Stimulated activated naive CD4-positive, alpha-beta T cell (primary cell): ENCODE measurements at places on chromosomes 7 and 10.

DNA sequence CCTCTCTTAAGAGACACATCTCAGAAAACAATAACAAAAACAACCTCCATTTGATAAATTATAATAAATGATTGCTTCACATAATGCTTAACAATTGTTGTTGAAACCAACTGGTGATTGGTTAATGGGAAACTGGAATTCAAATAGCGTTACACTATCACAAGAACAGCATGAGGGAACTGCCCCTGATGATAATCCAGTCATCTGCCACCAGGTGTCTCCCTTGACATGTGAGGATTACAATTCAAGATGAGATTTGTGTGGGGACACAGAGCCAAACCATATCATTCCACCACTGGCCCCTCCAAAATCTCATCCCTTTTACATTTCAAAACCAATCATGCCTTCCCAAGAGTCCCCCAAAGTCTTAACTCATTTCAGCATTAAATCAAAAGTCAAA lies 375.9 kb downstream of the BMPER start:
- no peak for DNase-seq

DNA sequence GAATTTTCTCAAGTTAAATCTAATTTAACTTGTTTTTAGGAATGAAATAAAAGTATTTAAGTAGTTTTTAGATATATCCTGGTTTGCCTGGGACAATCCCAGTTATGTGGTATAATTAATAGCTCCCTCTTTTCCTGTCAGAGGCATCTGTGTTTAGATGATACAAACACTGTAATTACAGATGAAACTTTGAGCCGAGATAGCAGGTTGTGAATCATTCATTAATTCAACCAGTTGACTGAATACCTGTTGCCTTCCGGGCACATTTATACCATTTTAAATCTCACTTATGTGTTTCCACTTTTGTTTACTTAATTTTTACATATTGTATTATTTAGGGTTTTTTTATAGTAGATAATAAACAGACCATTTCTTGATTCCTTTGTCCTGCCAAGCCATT lies 82.1 kb upstream of the GATA3 start:
- DNase-seq: no peak

- DNase-seq: no peak
Observed at GRCh38 chr10:100858747-100859483, 53.8 kb upstream of the SLF2 start.

DNA sequence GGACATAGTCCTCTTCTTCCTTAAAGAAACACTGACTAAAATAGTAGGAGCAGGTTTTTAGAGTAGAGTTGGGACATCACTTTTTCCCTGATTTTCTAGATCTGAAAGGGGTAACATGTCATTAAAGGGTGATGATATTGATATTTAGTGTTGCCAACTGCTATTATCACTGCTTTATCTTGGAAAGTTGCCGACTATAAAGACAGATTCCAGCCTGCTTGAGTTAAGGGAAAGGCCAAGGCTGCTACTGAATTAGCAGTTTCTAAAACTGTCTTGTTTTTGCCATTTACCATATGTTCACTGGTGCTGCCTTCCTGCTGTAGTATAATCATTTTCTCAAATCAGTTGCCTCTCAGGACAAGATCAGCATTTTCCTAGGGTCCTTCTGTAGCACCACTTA lies 29.7 kb downstream of the AP3M1 start:
- DNase-seq: no peak

GRCh38 chr10:122419876-122420623 lies 34.4 kb upstream of the ARMS2 start:
- no peak for DNase-seq

DNA sequence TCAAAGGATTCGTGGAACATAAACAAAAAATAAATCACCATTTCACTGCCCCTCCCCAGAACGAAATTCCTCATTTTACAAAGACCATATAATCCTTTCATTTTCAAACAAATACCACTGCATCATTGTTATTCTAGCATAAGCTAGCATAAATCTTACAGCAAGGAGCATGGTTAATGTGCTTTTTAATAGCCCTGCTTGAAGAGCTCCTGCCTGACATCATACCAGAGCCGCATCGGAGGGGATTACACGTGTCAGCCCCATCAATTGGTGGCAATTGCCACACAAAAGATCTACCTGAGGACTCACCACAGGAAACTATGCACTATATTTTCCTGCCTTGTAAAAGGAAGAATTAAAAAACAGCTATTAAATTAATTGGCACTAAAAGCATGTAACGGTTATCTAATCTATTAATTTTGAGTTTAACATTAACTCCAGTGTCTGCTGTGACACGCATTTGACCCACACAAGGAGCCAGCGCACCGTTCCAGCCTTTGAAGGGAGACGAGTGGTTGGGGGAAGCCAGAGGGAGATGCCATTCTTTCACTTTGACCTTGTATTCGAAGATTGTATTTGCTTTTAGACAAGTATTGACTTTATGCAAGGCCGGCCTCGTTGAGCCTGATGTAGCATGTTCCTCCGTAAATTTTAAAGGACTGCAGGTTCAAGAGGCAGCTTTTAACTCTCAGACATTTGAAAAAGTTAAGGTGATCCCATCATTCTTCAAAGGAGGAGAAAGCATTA lies 261.1 kb upstream of the RNF32 start:
- no peak for DNase-seq

GRCh38 chr7:129017933-129018538 lies 36.9 kb downstream of the TNPO3 start:
- DNase-seq: no peak

DNA sequence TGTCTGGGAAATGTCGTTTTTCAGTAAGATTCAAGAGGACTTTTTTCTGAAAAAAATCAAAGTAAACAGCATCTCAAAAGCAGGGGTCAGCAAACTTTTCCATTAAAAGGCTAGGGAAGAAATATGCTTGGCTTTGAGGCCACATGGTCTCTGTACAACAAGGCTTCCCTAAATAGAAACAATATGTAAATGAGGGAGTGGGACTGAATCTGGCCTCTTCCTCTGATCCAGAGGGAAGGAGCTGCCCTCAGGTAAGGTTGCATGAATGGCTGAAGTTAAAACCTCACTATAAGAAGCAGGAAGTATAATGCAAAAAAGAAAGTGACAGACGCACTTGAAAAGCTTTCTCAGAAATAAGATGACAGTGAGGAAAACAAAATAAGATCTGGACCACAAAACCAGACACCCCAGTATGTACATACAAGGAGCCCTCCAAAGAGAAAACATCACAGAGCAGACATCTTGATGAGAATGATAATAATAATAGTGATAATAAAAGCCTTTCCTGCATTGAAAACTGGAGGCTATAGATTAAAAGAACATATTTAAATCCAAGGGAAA lies 115.2 kb downstream of the PLXNA4 start:
- DNase-seq: no peak

- no peak for DNase-seq
Observed at GRCh38 chr7:29276199-29276598, 81.6 kb downstream of the CHN2 start.

GRCh38 chr10:96643920-96644319 lies 57.1 kb upstream of the TM9SF3 start:
- DNase-seq: no peak

DNA sequence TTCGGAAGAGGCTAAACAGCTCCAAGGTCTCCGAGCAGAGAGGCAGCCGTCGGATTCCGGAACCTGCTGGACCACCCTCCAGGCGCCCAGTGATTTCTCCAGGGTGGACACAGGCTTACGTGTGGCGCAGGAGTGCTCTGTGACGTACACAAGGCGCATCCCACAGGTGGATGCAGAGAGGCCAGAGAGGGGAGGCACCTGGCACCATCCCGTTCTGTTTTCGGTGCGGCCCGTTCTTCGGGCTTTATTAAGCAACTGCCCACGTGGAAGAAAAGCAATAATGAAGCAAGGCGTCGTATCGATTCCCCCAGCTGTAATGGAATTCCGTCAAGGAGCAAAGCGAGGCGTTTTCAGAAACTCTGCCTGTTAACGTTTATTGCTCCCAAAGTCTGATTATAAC lies 163.6 kb downstream of the PTPRN2 start:
- no peak for DNase-seq

GRCh38 chr10:649798-650440 lies 39.5 kb downstream of the DIP2C start:
- no peak for DNase-seq

DNA sequence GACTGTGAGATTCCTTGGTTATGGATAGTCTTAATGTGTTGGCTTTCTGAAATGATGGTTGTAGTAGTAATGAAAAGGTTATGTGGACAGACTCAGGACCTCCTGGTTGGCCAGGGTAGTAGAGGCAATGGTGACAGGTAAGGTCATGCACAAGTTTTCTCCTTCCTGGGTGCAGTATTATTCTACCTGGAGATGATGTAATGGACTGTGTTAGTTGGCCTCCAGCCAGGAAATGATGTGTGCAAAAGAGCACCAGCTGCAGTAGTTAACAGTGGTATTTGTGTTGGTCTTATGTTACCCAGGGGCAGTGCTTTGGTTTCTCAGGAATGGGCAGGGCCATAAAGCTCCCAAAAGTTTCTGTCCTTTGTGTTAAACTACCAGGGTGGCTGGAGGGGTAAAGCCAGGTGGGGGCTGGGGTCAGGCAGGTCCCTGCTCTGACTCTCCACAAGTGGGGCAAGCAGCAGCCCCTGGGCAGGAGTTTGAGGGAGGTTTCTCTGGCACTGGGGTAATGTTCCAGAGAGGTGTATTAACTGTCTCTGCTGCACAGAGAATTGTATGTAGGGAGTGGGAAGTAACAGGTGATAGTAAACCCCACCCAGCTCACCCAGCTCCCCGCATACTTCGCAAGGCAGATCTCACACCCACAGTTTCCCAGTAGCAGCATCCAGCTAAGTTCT lies 36.3 kb downstream of the GPR22 start:
- no peak for DNase-seq

GRCh38 chr7:37385787-37386186 lies 62.9 kb downstream of the ELMO1 start:
- no peak for DNase-seq

DNA sequence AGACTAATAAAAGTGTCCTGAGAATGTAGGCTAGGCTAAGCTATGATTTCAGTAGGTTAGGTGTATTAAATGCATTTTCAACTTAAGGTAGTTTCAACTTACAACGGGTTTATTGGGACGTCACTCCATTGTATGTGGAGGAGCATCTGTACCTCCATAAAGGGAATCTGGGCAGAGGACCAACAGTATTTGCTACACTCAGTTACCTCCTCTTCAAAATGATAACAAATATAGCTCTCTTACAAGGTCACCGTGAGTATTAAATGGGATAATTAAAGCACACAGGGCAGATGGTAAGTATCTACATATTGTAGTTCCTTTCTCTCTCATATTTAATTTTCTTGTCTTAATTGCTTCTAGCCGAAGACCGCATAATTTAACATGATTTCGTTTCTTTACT lies 59.0 kb upstream of the FGL2 start:
- no peak for DNase-seq

DNA sequence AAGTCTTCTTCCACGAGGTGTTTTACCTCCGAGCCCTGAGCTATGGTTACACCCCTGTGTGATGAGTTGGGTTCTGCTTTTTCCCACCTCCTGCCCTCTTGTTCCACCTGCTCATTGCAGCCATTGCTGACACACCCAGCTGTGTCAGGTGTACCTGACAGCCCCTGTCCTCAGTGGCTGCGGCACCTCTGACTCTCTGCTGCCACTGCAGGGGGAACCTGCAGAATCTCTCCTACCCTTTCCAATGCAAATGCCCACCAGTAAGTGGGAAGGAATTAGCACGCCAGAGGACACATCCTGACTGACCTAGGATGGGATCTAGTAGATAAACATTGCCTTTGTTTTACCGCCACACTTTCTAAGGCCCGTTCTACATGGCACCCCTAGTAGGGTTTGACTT lies 600.9 kb upstream of the MKI67 start:
- DNase-seq: no peak

DNA sequence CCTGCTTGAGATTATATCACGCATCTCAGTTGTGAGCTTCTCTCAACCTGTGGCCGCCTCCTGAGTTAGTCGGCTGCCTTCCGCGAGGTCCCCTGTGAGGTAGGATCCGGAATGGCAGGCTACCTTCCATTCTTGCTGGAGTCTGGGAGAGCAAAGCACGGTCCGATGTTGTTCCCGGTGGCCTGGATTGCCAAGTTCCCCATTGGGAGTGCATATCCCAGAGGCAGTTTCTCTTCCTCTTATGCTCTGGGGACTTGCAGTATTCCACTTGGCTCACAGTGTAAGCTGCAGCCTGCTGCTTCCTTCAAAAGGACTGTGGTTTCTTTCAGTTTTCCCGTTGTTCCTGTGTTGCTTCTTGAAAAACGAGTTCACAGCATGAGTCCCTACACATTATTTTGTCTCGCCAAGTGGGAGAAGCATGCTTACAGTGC lies 225.4 kb upstream of the ZWINT start:
- DNase-seq: no peak

DNA sequence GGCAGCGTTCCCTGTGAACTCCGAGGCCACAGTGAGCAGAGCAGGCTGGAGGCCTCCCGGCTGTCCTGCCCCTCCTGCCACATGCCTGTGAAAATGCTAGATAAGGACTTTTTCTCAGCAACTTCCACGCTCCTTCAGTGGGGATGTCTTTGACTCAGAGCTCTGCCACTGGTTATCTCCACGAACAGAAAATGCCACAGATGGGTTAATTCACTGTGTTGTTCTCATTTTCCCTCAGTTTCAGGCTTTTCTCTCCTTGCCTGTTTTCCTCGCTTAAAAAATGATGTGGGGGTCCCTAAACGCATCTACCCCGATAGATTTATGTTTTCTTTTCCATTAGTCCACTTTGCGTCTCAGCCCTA lies 51.3 kb downstream of the IKZF1 start:
- DNase-seq: no peak

- no peak for DNase-seq
Observed at GRCh38 chr7:74092321-74092963, 8.8 kb downstream of the LIMK1 start.

DNA sequence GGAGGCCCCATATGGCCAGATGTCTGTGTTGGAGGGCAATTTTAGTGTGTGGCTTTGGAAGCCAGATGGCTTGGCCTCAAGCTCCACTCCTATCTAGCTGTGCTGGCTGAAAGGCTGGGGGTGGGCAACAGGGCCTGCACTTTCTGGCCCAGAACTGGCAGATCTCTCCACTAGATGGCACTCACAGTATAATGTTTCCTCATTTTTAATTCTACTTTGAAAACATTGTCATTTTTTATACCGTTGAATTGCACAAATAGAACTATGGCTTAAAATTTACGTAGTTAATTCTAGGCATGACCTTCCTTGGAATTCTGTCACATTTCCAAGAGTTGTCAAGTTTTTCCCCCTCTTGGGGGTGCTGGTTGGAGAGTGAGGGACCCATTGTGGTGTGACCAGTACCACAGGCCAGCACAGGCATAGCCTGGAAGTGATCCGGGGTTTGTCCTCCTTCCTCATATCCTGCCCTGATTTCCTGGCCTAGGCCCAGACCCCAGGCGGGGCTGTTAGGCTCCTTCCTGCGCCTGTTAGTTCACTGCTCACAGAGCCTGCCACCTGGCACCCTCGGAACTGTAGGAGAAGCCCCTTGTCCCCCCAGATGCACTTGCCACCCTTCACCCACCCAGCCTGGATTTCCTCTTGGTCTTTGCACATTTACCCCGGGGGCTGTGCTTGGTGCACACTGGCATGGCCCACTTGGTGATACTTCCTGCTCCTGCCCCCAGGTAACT lies 52.8 kb downstream of the ARHGAP22 start:
- no peak for DNase-seq
